ENCODE measurements at places on chromosomes 13 and 19.

DNA sequence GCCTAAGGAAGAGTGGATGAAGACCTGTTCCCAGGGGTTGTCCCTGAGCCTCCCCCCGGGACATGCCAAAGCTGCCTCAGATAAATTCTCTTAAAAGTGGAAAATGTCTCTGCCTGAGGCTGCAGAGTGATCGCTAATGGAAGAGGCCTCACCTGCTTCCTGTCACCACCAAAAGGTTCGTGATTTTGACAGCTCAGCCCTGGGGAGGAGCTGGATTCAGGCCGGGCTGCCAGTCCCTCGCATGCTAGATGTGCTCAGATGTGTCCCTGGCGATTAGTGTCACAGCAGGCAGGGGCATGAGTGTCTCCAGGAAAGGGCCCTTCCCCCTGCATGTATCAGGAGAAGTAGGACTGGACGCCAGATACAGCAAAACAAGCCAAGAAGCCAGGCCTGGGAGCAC lies 626.5 kb downstream of the UQCRFS1 start:
- no peak for DNase-seq

DNA sequence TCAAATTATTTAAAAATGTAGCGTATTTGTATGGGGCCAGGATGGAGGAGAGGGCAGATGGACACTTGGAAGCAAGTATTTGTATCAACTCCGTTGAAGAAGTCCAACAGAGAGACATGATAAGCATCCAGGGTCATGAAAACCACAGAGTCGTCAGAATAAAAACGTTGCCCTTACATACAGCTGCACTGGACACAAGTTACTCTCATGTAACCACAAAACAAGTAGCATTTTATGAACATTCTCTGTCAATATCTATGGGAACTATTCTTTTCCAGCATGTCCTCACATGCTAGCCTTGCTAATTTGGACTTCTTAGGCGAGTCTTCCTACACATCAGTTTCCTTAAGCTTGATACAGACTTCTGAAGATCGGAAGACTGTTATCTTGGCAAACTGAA lies 35.0 kb downstream of the EFNB2 start:
- peak; percentile 18 for DNase-seq

- no peak for DNase-seq
Measured at GRCh38 chr19:46022431-46023310, at the start of gene PGLYRP1. TSS of gene PGLYRP1 (minus strand) at chr19:46023053. CDS start at chr19:46023021, 32 bp downstream.

GRCh38 chr19:11598103-11598483 lies 810 bp downstream of the ZNF627 start:
- peak; percentile 47 for DNase-seq

DNA sequence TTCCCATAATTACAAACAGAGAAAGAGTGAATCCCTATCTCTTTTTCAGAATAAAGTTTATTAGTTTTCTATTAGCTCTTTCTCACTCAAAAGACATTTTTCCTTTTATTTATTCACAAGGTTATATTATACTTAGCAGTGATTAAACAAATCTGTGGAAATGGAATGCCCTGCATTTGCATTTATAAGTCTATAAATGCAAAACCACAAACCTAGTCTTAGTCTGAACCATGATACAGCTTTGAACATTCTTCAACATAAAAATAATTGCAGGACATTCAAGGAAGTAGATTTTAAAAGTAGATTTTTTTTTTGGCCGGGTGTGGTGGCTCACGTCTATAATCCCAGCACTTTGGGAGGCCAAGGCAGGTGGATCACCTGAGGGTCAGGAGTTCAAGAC lies 8.3 kb downstream of the XPO4 start:
- DNase-seq = no peak

GRCh38 chr19:4657835-4658234 lies 12.3 kb downstream of the MYDGF start:
- no peak for DNase-seq

- peak; percentile 56 for DNase-seq
Measured at GRCh38 chr19:10290876-10291553, 1.3 kb downstream of the ICAM5 start.

- no peak for DNase-seq
Measured at GRCh38 chr13:78499802-78500201, 103.5 kb downstream of the POU4F1 start.

DNA sequence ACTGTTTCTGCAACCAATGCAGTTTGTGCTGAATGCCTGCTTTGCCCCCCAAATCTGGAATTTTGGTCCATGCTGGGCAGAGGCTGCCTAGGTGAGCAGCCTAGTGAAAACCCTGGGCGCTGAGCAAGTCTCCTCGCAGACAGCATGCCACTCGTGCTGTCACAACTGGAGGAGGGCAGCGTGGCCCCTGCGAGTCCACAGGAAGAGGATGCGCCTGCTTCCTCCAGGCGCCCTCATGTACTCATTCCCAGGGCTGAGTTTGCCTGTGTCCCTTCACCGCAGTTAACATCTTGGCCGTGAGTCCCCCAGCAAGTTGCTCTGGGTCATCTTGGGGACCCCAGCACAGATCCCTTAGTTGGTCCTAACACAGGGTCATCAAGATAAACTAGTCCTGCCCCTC lies 26.2 kb upstream of the TMEM160 start:
- DNase-seq = no peak

GRCh38 chr19:49581007-49581508 lies at the start of gene PRRG2:
TSS of gene PRRG2 (plus strand) at chr19:49581316. CDS start at chr19:49583220, 1,904 bp downstream.
- no peak for DNase-seq

Measured in cardiac fibroblast (primary cell).